ENCODE measurements at places on chromosomes 4 and X. TPM values are rescaled to one million over a fixed set of nuclear protein-coding genes. Genes with fewer than 3 reads are reported as not detected.

GRCh38 chr4:10086506-10087120, 30.0 kb downstream of the WDR1 start:
- H3K27me3 ChIP-seq, result no peaks in the 10 kb centered on the region
- H3K4me3 ChIP-seq, result no peak overlapping the region
- peaks cover 100% of the 10 kb centered on the region for H3K36me3 ChIP-seq
- no peaks in the 10 kb centered on the region for H3K4me1 ChIP-seq

DNA sequence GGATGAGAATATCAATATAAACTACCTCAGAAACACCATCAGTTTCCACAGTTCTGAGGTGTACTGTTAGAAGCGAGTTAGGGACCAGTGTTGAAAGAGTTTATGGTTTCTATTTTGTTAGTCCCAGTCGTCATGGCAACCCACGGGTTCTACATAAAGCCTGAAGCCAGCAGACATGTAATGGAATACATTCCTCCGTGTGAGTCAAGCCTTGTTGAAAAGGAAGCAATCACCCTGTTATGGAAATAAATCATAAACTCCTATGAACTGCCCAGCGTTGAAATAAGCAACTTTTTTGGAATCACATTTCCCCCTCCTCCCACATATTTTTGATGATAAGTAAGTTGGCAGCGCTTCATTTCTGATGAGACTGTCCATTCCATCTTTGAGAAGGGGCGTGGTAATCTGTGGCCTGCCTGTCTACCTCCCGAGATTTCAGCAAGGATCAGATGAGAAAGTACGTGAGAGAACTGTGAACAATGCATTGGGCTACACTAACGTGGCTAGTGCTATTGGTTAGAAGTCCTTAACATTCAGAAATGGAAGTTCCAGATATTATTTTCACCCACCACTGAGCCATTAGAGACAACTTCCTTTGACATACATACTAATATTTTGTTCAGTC, 40.4 kb upstream of the PDHA1 start:
- no peaks in the 10 kb centered on the region for H3K4me1 ChIP-seq
- peak overlapping the region; percentile 7 for H3K27ac ChIP-seq
- H3K4me3 ChIP-seq, result no peak overlapping the region
- peak; percentile 4 for DNase-seq

DNA sequence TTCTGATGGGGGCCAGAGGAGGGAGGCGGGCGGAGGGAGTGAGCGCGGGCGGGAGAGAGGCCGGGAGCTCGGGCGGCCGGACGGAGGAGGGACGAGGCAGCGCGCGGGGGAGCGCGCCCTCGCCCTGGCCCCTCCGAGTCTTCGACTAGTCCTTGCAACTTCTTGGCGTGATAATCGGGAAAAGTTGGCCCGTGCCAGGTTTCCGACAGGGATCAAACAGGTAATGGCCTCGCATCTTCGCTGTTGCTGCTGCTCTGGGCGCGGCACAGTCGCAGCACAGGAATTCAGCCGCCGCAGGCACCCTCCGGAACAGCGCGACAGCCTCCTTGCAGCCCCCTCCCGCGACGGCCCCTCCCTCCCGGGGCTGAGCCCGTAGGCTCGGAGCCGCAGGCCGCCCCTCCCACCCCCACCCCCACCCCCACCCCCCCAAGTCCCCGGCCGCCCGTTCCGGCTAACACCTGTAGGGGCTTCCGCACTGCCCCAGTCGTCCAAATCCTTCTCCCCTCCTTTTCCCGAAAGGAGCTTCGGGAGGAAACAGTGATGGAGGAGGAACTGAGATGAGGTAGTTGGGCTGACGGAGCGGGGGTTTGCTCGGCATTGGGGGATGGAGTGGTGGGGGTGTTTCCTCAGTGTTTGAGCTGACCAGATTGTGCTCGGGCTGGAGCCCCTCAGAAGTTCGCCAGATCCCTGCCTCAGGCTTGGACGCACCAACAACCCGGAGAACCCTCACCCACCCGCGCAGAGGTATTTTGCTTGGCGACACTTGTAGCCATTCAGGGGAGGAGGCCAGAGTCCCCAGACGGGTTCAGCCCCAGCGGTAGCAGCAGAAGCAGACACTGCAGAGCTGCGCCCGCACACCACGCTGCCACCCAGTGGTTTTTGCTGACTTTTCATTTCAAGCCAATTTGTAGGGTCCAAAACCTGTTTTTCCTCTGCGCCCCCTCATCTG, at the start of gene FGF13:
TSS of gene FGF13 (minus strand) at position 319 of the 949 bp plus-strand sequence. CDS start 714 bp downstream, outside the sequence.
- H3K27ac ChIP-seq, result no peak within 1 kb of the TSS

- no peaks in the 10 kb centered on the region for H3K4me1 ChIP-seq
- no peak for DNase-seq
- no peak overlapping the region for H3K4me3 ChIP-seq
- H3K36me3 ChIP-seq, result no peaks in the 10 kb centered on the region
- H3K27ac ChIP-seq, result no peak overlapping the region
- no peaks in the 10 kb centered on the region for H3K27me3 ChIP-seq
Measured at GRCh38 chrX:42869659-42870476, 91.9 kb upstream of the PPP1R2C start.

DNA sequence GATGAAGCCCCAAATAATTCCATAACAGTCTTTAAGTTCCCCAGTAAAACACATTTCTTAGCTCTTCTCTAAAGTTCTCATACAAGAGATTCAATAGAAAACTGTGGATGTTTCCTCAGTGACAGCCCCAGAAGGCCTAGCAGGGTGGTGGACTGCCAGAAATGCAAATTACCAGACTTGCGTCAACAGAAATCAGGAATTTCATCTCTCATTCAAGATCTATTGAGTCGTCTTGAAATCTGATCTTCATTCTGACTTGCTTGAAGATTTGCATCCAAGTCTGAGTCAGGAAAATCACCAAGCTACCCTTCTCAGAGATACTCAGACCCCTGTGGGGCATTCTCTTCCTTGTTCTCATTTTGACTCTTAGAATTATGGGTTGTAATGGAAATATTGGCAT, 68.9 kb upstream of the NDP start:
- no peaks in the 10 kb centered on the region for H3K36me3 ChIP-seq
- no peaks in the 10 kb centered on the region for H3K27me3 ChIP-seq
- H3K4me3 ChIP-seq, result no peak overlapping the region
- H3K4me1 ChIP-seq, result no peaks in the 10 kb centered on the region
- no peak overlapping the region for H3K27ac ChIP-seq

DNA sequence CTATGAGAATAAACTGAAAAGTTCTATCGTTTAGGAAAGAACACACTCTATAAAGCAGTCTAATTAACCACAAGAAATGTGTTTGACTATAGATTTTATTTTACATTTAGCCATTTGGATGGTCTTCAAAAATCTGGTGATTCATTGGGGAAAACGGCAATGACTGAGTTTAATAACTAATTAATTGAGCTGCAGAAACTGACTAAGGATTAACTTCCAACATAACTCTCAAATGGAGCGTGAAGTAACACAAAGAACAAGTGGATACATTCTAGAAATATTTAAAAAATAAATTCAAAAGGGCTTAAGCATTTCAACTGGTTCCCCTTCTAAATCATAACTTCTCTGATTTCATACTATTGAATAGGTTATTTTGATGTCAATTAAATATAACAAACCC, 1582.4 kb downstream of the PCDH18 start:
- H3K4me1 ChIP-seq, result no peaks in the 10 kb centered on the region
- H3K36me3 ChIP-seq, result no peaks in the 10 kb centered on the region
- no peaks in the 10 kb centered on the region for H3K27me3 ChIP-seq
- H3K27ac ChIP-seq, result no peak overlapping the region
- no peak overlapping the region for H3K4me3 ChIP-seq
- DNase-seq, result no peak

DNA sequence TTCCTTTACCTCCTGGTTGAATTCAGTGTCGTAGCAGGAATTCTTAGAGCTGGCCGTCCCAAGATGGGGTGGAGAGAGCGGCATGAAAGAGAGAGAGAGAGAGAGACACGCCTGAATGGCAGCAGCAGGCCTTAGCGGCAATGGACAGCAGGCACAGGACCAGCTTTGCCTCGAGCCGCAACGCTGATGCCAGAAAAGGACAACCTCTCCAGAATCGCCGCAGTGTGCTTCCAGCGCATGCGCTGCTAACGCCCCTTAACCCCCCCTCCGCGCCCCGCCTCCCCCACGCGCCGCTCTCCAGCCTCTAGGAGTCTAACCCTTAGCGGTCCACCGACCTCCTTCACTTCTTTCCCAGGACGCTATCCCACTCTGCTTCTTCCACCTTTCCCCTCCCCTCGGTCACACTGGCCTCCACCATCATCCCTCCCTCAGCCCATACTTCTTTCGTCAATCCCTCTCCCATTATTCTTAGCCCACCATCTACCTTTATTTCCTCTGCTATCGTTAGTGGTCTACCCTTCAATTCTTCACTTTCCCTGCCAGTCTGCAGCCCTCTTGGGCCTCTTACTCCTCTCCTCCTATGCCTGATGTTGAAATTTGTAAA, 10.5 kb upstream of the ZCCHC13 start:
- no peaks in the 10 kb centered on the region for H3K27me3 ChIP-seq
- DNase-seq, result peak; percentile 82
- no peaks in the 10 kb centered on the region for H3K4me1 ChIP-seq
- no peaks in the 10 kb centered on the region for H3K36me3 ChIP-seq
- peak overlapping the region; percentile 59 for H3K4me3 ChIP-seq

DNA sequence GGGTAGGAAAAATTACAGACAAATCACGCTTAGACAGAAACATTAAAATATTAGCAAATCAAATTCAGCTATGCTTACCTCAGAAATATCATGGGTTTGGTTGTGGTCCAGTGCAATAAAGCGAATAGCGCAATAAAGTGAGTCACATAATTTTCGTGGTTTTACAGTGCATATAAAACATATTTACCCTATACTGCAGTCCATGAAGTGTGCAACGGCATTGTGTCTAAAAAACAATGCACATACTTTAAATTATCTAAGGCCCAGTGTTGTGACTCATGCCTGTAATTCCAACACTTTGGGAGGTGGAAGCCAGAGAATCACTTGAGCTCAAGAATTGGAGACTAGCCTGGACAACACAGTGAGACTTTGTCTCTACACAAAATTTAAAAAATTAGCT, 195.7 kb upstream of the IL1RAPL1 start:
- H3K27ac ChIP-seq, result no peak overlapping the region
- H3K4me1 ChIP-seq, result no peaks in the 10 kb centered on the region
- no peak for DNase-seq

GRCh38 chrX:13165266-13166189, 121.1 kb upstream of the FAM9C start:
- H3K27me3 ChIP-seq, result no peaks in the 10 kb centered on the region
- H3K27ac ChIP-seq, result peak overlapping the region; percentile 8
- no peaks in the 10 kb centered on the region for H3K36me3 ChIP-seq
- H3K4me3 ChIP-seq, result no peak overlapping the region
- DNase-seq, result no peak
- no peaks in the 10 kb centered on the region for H3K4me1 ChIP-seq

DNA sequence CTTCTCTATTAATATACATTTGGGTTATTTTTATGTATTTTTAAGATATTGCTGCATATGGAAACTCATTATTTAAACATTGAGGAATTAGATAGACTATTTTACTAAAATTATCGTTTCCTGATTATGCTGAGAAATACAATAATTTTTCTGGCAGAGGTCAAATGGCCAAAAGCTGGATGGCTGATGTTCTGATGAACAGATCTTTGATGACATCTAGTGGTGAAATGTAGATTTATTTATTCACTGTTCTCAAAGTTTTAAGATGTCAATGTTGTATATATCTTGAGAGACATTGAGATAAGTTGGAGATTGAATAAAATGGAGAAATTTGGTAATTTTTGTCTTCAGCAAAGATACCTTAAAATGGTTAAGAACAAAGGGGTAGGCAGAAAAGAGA, 96.2 kb downstream of the UGT8 start:
- no peaks in the 10 kb centered on the region for H3K27me3 ChIP-seq
- peak; percentile 31 for DNase-seq
- no peaks in the 10 kb centered on the region for H3K36me3 ChIP-seq

GRCh38 chrX:30573125-30573524, 4.4 kb downstream of the TASL start:
- no peak for DNase-seq
- no peaks in the 10 kb centered on the region for H3K27me3 ChIP-seq
- H3K4me1 ChIP-seq, result no peaks in the 10 kb centered on the region
- H3K27ac ChIP-seq, result no peak overlapping the region

- no peaks in the 10 kb centered on the region for H3K36me3 ChIP-seq
- H3K27ac ChIP-seq, result no peak overlapping the region
- H3K4me3 ChIP-seq, result no peak overlapping the region
Measured at GRCh38 chr4:140308366-140309123, 64.9 kb upstream of the SCOC start.

- no peak for DNase-seq
- H3K4me1 ChIP-seq, result no peaks in the 10 kb centered on the region
- no peak overlapping the region for H3K27ac ChIP-seq
- H3K36me3 ChIP-seq, result no peaks in the 10 kb centered on the region
- no peak overlapping the region for H3K4me3 ChIP-seq
Measured at GRCh38 chrX:69309074-69309792, 144.0 kb upstream of the PJA1 start.

ANXA3 gene
- 159 TPM for total RNA-seq

SPIN2B gene
- 9.8 TPM for total RNA-seq
